Stromal cell of bone marrow (primary cell): ENCODE measurements at places on chromosomes 6 and 20.

DNA sequence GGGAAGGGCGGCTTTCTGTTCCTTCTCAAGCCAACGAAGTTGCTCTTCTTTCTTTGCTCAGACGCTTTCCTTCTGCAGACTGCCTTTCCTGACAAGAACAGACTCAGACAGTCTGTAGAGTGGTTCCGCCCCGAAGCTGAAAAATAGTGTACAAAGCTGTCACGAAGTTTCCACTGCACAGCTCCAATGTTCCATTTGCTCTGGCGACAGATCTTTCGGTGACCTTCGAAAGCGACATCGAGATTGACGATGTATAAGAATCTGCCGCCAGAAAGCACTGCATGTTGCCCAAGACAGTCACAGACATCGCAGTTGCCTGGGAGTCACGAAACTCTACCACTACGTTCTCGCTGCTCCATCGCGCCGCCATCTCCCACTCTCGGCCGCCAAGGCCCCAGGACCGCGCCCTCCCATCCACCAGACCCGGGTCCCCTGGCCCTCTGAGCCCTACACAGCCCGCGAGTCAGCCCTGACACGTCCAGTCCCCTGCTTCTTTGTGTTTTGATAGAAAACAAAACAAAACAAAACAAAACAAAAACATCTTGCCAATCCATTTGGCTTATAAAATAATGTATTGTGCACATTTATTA lies 42.1 kb upstream of the ZNF184 start:
- no peak for DNase-seq

DNA sequence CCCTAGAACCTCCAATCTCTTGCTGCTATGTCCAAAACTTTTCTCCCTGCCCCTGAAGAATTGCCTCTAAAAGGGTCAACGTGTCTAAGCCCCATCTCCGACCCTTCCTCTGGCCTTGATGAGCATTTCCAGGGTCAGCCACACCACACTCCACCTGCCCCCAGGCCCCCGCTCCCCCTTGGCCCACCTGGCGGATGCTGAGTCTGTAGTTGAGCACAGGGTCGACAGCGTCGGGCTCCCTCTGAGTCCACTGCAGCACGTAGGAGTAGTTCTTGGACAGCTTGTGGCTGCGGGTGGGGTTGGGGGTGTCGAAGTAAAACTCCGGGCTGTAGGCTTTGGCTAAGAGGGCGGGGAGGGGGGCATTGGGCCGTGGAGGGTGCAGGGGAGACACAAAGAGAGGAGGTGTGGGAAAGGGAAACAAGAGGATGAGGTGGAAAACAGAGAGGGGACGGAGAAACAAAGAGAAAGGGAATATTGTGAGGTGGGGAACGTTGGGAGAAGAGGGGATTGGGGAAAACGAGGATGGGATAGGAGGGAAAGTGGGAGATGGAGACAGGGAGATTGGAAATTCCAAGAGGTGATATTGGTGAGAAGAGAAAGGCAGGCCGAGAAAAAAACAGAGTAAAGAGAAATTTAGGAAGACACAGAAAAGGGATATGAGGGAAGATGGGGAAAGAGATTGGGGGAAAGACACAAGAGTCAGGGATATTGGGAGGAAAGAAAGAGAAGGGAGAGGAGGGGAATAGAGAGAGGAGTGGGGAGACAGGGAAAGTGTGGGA lies 50.5 kb downstream of the MDGA1 start:
- no peak for DNase-seq

DNA sequence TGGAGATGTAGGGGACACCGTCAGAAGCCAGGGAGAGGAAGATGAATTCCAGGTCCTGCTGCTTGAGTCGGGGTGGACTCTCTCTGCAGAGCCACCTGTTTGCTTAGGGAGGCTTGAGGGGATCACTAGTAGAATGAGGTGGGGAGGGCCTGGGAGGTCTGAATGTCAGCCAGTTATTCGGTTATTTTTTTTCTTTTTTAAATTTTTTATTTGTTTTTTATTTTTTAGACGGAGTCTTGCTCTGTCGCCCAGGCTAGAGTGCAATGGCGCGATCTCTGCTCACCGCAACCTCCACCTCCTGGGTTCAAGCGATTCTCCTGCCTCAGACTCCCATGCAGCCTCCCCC lies 8.4 kb downstream of the TEAD3 start:
- no peak for DNase-seq

GRCh38 chr6:41258196-41258493 lies 28.3 kb downstream of the TREM1 start:
- no peak for DNase-seq

DNA sequence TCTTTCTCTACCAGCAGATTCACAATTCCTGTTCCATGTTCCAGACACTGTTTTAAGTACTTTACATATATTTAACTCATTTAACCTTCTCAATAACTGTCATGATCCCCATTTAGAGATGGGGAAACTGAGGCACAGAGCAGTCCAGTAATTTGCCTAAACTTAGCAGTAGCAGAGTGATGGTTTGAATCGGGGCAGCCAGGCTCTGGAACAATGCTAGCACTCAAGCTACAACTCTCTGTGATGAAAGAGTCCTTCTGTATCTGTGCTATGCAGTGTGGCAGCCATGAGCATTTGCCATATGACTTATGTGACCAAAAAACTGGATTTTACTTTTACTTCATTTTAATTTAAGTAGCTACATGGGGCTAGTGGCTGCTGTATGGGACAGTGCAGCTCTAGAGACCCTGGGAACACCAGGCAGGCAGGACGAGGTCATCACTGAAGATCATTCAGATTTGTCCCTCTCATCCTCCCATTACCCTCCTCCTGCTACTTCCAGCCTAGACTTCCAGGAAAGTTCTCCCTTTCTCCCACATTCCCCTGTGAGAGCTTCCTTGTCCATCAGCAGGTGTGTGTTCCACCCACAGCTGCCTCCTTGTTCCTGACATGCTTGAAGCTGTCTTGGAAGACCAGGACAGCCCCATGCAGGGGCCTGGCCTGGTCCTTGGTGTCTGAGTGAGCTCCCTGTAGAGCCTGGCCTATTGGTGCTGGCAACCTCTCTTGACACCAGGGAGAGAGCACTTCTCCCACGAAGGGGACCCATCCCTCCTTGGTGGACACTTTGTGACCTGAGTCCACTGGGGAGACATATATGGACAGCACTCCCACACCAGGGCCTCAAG lies 157.0 kb downstream of the MRPL14 start:
- no peak for DNase-seq
